Hepatocyte (in vitro differentiated cells): ENCODE measurements at places on chromosomes 12 and 14.

DNA sequence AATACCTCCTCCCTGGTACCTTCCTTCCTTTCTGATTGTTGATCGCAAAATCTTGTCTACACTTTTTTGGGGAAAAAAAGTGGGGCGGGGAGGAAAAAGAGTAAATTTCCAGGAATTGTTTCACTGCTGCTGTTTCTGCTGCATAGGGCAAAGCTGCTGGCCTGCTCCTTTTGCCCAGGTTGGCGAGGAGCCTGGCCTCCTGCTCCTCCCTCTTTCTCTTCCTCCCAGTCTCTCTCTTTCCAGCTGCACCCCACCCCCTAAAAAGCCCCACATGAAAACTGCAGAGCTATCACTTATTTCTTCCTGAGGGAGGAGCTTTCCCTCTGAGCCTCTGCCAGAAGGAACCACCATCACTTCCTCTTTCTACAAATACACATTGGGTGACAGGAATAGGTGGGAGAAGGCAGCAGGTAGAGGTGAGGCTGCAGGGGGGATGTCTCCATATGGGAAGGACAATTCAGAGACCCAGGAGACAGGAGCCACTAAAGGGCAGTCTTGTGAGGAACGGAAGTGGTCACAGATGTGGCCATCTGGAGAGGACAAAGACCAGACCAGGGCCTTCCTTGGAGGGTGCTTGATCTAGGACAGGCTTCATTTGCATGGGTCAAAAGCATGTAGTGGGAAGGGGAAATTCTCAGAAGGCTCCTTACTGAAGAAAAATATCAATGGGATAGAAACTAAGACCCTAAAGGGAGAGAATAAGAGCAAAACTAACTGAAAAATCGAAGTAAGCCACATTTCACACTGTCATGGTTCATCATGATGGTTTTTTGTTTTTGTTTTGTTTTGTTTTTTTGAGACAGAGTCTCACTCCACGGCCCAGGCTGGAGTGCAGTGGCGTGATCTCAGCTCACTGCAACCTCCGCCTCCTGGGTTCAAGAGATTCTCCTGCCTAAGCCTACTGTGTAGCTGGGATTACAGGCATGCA is 14.8 kb downstream of the ZBTB39 start:
- DNase-seq, result no peak

DNA sequence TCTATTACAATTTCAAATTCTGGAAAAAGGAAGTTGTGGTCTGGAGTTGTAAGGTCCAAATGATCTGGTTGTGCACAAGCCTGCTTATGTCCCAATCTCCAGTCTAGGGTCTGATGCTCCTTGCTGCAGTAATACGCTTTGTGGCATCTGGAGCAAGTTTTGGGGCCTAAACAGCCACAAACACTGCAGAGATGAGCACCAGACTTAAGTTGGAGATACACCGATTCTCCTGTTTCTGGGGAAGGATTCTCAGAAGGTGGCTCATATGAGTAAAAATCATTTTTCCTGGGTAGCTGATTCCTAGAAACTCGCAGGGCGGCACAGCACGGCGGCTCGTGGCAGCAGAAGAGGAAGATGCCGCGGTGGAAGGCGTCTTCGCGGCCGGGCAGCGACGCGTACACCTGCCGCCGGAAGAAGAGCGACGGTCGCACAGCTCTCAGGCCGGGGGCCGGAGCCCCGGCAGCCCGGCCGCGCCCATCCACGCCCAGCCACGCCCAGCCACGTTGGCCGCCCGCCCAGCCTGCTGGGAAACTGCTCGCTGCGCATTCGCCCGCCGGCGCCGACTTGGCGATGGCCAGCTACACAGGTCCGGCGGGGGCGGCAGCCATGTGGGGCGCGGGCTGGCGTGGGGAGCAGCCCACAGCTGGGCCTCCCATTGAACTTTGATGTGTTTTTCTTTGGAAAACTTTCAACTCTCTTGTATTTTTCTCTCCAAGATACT is 129.0 kb downstream of the ASCL4 start:
- peak; percentile 82 for DNase-seq

DNA sequence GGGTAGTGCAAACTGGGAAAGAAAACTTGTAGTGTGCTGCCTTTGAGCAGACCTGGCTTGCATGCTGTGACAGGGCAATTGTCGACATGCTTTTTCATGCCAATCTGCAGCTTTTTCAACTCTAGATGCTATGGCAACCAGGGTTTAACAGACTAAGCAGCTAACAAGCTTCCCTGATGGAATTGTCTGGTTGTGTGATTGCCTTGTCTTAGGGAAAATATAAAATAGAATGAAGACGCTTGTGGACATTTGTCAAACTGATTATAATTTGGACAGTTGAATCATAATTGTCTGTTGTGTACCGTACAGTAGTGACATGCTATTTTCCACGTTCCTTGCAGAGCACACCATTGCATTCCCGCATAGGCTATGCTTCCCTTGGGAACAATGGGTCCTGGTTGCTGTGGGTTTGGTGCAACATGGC is 113.0 kb downstream of the FOXG1 start:
- DNase-seq, result no peak

DNA sequence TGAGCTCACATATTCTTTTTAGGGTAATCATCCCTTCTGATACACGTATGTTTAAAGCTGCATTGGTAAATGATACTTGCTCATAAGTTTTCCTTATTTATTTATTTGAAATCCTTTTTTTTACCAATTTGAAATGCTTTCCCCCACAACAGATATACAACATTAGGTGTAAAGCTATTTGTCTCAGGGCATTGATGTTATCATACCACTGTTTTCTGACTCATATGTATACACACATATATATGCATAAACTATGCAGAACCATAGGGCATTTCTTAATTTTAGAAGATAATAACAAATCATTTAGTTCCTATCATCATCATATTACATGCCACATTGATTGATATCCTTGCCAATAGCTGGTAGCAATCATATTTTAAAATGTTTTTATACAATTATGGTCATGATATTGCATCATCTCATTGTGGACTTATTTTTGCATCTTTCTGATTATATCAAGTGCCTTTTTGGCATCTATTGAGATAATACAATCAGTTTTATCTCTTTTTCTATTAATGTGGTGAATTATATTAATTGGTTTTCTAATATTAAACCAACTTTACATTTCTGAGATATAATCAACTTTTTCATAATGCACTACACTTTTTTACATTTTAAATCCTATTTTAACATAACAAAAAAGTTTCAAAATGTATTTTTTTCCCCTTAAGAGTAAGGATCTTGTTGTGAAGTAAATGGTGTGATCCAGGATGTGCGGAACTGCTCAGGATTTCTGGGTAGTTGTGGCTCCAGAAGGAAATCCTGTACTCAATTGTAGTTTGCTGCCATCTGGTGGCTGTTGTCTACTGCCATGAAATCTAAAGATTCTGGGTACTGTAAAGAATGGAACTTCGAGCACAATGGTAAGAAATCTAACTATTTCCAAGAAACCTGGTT is 16.7 kb downstream of the OR9K2 start:
- peak; percentile 79 for DNase-seq

DNA sequence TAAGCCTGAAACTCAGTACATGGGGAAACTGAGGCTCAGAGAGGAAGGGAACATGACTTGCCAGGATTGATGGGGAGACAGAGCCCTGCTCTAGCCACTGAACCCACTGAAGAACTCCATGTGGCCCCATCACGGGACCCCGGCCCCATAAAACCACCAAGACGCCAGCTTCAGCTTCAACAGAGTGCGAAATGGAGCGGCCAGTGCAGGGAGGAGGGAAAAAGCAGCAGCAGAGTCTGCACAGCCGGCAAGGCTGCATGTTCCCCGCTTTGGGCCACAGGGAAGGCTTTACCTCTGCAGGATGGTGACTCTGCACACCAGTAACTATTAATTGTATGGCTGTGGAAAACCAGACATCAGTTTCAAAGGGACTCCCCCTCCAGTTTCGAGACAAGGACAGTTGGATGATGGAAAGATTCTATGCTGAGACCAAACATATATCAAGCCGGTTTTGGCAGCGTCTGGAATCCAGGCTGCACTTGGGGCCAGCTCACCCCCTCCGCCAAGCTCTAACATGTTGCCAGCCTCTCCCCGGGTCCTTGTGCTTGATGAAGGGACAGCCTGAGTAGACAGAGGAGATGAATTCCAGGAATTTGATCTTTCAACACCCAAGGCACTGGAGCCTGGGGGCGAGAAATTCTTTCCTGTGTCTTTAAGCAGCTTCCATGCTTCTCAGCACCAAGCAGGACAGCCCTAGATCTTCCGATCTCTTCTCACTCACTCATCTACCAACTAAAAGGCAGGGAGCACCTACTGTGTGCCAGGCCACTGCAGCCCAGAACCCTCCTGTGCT is 55.7 kb upstream of the BCL11B start:
- no peak for DNase-seq

GRCh38 chr12:103881261-103881660 is 40.2 kb upstream of the NT5DC3 start:
- DNase-seq, result no peak

DNA sequence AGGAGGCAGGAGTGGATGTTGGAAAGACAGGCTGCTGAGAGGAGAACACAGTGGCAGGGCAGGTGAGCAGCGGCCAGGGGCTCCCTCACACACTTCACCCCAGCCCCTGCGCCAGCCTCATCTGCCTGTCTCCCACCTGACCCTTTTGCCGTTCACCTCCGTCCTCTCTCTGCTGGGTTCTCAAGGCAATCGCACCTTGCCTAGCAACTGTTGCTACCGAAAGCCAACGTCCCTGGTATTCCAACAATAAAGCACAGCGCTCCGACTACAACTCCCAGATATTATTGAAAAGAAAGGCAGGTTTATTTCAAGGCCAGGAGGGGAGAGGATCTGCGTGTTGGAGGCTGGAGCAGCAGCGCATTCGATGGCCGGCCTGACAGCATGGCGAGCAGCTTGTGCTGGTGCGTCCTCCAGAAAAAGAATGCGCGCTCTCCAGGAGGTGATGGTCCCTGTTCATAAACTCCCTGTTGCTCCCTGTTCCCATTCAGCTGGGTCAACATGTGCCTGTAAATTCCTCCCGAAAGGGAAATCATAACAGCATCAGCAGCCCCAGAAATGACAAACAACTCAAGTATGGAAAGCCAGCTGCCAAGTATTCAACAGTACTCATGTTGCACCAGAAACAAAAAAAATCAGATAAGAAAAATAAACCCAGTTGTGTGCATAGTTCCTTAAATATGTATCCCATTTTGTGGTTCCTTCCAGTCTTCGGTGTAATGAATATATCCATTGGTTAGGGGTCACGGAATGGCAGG is 153.0 kb upstream of the DIO3 start:
- no peak for DNase-seq

DNA sequence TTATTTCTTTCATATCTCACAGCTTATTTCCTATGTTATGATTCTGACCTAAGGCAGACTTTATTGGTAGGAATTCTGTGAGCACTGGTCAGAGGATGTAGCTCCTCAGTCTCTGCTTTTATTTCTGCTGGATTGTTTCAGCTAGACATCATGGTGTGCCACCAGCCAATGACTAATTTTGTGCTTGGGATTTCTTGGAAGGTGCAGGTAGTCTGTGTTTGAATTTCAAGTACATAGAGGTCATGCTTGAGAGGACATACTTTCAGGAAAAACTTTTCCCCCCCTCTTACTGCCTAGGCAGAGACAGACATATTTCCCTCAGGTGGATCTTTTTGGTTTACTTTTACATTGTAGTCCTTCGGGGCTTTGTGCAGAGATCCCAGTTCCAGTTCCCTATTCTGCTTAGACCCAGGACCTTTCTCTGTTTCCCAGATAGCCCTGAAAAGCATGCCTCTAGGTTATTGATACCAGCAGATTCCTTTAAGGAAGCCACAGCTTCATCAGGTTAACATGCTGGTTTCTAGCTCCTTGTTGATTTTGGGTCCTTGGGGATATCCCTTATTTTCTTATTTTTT is 28.6 kb downstream of the BRMS1L start:
- no peak for DNase-seq

GRCh38 chr12:119177724-119178380 is 879 bp upstream of the HSPB8 start:
- DNase-seq, result no peak

DNA sequence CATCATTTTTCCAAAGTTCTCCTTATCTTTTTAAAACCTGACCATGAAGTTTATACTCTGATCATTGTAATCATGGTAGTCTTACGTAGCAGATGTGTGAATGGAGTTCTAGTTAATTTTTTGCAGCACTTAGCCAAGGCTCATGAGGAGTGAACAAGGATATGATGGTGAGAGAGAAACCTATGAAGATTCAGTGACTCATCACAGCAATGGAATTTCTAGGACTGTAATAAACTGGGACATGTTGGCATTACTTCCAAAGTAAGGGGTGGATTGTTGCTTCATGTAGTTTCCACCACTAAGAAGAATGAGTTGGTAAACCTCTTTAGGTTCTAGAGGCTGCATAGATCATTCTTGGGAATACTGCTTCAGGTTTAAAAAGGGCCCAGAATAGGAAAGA is 102.7 kb downstream of the LRRIQ1 start:
- no peak for DNase-seq

DNA sequence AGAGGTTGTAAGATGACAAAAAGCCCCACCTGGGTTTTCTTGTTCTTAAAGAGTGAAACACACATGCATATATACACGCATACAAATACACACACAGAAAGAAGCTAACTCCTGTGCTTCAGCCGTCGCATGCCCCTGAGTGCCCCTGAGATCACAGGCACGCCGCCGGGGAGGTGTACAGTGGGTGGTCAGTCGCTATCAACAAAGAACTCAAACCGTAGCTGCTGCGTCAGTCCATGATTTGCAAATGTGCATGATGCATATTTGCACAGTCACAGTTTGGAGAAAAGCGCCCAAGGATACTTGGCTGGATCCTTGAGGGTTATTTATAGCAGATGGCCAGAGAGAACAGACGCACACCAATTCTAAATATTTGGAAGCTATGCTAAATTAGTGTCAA is 206.9 kb downstream of the TMEM132D start:
- no peak for DNase-seq

DNA sequence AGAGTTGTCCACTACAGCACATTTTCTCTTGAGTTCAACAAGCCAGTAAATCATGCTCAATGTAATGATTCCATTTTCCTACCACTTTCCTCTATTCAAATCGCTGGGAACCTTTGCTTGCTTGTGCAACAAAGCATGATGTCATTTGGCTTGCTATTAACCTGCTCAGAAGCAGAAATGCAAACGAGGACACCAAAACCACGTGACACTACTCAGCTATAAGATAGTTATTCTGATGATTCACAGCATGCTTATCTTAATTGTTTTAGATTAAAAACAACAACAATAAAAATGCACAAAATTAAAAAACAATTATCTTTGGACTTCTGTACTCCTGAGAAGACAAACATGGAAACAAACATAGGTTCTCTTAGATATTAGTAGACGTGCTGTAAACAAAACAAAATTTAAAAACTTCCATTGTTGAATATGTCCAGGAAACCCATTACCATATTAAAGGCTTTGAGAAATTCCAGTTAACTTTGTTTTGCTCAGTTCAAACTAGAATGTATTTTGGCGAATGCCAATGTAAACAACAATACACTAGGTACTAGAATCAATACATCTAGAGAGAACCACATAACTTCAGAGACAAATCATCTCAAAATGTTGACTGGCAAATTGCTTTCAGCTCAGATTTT is 77.5 kb upstream of the KRAS start:
- DNase-seq, result peak; percentile 83

GRCh38 chr12:122467983-122468382 is 32.7 kb downstream of the ZCCHC8 start:
- DNase-seq, result peak; percentile 31

GRCh38 chr14:23482823-23483148 is 13.3 kb downstream of the NGDN start:
- DNase-seq, result no peak
